ENCODE measurements at places on chromosomes 7 and 10.

DNA sequence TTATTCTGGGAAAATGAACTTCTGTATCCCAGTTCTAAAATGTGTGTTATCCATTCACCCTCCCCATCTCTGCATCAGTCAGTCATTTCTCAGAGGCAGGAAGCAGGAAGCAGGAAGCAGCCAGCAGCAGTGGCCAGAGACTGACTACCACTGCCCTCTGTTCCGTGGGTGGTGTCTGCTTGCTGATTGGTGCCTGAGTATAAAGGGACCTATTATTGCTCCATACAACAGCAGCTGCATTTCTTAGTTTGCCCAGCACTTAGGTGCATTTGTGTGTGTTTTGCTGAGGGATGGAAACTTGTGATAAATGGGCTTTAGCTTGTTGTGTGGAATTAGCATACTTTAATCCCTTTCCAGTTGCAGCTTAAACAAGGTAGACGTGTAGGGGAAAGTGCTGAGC, 582.2 kb downstream of the SORCS1 start:
- no peak for DNase-seq

- no peak for DNase-seq
Observed at GRCh38 chr10:93806903-93807302, 49.2 kb downstream of the LGI1 start.

DNA sequence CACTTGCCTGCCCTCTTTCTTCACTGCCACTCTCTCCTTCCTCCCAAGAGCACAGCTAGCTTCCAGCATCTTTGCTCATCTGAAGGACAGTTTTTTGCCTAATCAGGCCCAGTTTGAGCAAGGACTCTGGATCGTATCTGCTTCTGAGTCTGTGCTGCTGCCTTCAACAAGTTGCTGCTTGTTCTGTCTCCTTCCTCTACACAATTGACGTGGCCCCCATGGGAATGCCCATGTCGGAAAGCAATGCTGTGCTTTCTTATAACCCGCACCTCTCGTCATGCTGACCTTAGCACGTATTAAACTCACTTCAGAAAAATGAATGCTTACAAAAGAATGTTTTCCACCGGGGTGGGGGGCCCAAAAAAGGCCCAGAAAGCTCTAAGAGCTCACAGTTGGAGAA, 324.7 kb upstream of the C7orf33 start:
- no peak for DNase-seq

GRCh38 chr7:101234636-101235035, 3.0 kb downstream of the CLDN15 start:
- DNase-seq, result no peak

Measured in activated CD8-positive, alpha-beta memory T cell treated with anti-CD3 and anti-CD28 coated beads, Interleukin-2, amount 50 U/mL, for 4 hours (primary cell).